Right ventricle myocardium inferior (tissue), 1 donor: ENCODE measurements at places on chromosomes 6 and 20. TPM values are rescaled to one million over a fixed set of nuclear protein-coding genes. Genes with fewer than 3 reads are reported as not detected.

GRCh38 chr6:43173591-43174262 is 2.7 kb downstream of the SRF start:
- no peak for DNase-seq

Gene LY86
- 1.1 TPM for total RNA-seq

DNA sequence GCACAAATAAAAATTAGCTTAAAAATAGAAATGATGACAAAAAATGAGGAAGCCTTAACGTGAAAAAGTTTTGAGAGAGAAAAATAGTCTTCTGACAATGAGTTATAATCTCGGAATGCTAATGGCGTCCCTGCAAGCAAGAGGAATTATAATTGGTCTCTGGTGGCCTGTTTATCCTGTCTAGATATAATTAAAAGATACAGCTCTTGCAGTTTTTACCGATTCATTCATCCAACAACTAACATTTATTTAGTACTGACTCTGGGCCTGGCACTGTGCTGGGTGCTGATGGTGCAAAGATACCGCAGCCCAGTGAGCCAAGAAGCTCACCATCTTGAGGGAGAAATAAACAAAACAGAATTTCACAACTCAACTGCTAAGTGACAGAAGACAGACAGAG is 31.6 kb upstream of the ANKRD60 start:
- DNase-seq = no peak

Gene HLA-DMA
- 19.7 TPM for total RNA-seq

DNA sequence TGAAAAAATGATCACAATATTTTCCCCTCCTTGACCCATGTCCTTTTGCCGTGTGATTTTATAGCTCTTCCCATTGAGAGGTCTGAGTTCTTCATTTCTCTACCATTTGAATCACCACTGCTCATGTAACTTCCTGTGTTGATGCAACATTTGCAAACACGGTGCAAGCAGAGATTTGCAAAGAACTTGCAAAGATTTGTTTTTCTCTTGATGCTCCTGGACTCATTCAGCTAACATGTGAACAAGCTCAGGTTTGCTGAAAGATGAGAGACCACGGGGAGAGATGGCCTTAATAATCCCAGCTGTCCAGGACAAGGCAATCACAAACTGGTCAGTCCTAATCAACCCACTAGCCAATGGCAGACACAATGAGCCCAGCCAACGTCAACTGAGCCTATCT is 8.6 kb downstream of the VNN2 start:
- no peak for DNase-seq
